Astrocyte (in vitro differentiated cells and primary cell): ENCODE measurements at places on chromosomes 3 and 15. TPM values are rescaled to one million over a fixed set of nuclear protein-coding genes. Genes with fewer than 3 reads are reported as not detected.
A peak's percentile ranks its signal among the peaks of the same experiment; 100 is the strongest.

GRCh38 chr15:71485094-71485693 is 325.2 kb upstream of the NR2E3 start:
- DNase-seq, result peak; percentile 6

- DNase-seq, result no peak
Observed at GRCh38 chr3:10383850-10384248, 62.9 kb upstream of the SEC13 start.

- DNase-seq, result no peak
Observed at GRCh38 chr15:85694091-85694490, 100.6 kb downstream of the KLHL25 start.

DNA sequence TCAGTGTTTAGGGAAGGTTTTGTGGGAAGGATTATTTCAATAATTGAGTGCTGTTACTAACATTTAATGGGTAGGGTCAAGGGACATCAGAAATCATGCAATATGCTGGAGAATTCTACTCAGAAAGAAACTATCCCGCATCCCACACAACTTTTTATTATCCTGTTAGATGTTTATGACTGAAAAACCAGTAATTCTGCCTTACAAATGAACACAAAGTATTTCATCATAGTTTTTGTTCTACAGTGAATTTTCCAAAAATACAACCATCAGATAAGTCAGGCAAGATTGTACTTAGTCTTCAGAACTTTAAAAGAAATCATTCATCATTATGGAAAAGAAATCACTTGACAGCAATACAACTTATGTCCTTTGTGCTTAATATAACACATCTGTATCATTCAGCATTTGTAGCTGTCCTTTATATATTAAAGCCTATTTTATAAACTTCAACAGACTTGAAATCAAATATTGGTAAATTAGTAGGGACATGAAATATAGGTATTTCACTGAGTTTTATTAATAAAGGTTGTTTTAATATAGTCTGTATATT is 61.9 kb downstream of the TRPM7 start:
- no peak for DNase-seq

DNA sequence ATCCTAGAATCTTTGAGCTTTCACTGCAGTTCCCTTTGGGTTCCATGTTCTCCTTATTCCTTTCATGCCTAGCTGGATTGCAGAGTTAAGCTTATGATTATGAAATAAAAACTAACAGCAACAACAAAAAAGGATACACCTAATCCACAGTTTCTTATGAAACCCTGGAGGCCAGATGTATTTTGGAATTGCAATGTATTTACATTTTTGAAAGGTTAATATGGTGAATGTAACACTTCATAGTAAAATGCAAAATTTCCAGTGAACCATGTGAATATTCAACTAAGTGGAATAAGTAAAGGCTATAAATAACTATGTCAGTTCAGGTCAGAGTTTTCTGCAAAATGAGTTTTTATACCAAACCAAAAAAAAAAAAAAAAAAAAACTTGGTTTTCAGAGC is 65.8 kb upstream of the FLNB start:
- DNase-seq, result no peak

- DNase-seq, result peak; percentile 20
Observed at GRCh38 chr3:127984241-127984975, 67.8 kb upstream of the SEC61A1 start.

DNA sequence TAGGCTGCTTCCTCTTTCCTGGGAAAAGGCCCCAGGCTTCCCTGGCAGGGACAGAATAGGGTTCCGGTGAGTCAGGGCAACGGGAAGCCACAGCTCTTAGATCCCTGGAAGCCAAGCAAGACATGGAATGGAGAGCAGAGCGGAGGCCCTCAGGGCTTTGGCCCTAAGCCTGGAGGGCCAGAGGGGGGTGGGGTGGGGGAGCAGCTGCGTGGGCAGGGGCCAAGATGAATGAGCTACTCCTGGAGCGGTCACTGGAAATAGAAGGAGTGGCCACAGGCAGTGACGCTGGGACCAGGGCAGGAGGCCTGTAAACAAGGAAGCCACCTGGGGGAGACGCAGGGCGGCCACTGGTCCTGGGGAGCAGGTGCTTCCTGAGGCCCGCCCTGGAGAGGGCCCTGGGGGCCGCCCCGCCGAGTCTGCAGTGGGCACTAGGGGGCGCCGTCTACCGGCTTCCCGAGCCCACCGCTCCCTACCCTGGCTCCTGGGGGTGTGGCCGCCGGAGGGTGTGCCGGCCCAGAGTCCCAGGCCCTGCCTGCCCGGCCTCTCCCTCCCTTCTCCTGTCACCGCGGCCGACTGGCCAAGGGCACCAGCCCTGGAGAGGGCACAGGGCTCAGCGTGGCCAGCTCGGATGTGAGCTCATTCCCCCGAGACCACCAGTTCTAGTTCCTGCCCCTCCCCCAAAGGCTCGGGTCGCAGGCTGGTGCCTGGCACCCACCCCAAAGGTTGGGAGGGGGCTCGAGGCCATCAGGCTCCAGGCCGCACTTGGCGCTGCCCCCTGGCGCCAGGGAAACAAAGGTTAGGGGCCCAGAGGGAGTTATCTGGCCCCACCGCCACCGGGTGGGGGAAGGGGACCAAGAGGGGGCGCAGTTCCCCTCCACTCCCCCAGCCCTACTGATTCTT is 12.1 kb downstream of the VPS18 start:
- DNase-seq, result peak; percentile 90

- DNase-seq, result no peak
Observed at GRCh38 chr15:98121536-98121935, 161.0 kb downstream of the ARRDC4 start.

DNA sequence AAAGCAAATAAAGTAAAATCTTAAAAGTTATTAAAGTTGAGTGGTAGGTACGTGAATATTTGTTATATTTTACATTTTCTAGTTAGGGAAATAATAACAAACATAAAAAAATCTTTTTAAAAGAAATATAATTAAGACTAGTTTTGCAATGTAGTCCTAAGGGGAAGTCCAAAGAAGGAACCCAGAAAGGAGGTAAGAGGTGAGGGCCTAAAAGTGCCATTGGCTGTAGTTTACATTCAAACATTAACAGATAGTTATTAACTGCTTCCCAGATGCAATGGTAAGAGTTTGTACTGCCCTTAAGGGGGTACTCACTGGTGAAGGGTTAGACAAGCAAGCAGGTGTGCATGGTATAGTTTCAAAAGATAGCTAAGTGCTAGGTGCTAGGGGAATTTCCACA is 79.2 kb downstream of the B3GALNT1 start:
- DNase-seq, result no peak

DNA sequence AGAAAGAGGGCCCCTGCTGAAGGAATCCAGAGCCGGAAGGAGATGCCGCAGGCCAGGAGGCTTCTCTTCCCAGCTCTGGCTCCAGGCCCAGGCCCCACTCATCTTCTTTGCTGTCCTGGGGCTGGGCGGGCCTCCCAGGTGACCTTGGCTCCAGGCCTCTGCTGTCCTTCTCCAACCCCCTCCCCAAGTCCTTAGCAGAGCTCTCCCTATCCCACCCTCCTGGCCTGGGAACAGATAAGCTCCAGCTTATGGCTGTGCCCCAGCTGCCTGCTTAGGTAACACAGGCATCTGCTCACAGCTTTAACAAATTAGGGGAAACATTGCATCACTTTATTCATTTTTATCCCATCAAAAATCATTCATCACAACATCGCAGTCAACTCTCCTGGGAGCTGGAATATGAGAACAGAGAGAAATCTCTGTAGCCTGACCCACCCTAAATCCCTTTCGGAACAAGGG is 86.9 kb downstream of the SEMA5B start:
- no peak for DNase-seq

- DNase-seq, result peak; percentile 34
Observed at GRCh38 chr15:92011611-92012367, 158.3 kb downstream of the SLCO3A1 start.

DNA sequence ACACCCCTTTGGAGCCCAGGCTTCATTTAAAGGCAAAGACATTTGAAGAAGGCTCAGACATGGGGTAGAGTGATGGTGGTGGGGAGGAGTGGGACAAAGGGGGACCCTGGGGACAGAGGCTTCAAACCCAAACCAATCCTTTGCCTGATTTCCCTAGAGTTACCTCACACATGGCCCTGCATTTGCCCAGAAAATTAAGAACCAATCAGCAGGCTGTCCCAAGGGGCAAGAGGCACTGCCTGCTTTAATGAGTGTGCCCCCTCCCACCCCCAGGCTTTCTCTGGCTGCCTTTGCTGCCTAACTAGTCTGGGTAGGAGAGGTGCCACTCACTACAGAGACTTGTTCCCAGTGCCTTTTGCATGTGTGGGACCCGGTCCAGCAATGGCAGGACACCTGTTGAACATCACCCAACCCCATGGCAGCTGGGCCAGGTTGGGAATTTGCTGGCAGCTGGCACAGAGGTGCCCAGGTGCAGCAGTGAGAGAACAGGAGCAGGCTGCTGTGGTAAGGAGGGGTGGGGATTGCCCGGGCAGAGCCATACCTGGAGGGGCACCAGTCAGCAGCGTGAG is 38.4 kb downstream of the CCDC33 start:
- no peak for DNase-seq

- no peak for DNase-seq
Observed at GRCh38 chr3:110381992-110382391, 689.6 kb upstream of the NECTIN3 start.

DNA sequence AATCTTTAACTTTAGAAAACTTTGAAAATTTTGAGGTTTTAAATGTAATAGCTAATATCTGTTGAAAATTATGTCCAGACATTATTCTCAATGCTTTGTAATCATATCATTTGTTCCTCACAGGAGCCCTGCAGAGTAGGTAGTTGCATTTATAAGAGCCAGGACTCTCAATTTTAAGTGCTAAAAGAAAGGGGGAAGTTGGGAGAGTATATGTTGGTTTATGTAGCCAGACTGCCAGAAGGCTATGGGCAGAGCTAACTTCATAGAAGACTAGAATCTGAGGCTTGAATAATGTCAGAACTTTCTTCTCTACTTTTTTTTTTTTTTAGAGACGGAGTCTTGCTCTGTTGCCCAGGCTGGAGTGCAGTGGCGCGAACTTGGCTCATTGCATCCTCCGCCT is 9.1 kb downstream of the VPS8 start:
- no peak for DNase-seq

GRCh38 chr3:57155310-57155643 is 9.9 kb downstream of the IL17RD start:
- no peak for DNase-seq

- no peak for DNase-seq
Observed at GRCh38 chr3:133445108-133445507, 45.3 kb downstream of the BFSP2 start.

- DNase-seq, result no peak
Observed at GRCh38 chr3:182807061-182807460, 13.8 kb downstream of the ATP11B start.

DNA sequence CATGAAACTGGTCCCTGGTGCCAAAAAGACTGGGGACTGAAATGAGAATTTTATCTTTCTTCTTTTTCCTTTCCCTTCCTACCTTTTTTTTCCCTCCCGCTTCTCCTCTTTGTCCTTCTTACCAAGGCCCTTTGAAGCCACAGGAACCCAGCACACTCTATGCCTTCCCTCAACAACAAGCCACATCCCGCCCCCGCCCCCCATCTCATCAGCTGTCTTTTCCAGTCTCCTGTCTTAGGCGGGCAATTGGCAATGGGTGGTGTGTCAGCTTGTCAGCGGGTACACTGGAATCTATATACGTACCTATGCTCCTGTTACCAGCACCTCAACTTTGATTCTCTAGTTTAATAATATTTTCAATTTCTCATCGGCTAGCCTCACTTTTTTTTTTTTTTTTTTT is 56.3 kb upstream of the CHD2 start:
- DNase-seq, result no peak

- no peak for DNase-seq
Observed at GRCh38 chr3:24460974-24461373, 33.7 kb downstream of the THRB start.

DNA sequence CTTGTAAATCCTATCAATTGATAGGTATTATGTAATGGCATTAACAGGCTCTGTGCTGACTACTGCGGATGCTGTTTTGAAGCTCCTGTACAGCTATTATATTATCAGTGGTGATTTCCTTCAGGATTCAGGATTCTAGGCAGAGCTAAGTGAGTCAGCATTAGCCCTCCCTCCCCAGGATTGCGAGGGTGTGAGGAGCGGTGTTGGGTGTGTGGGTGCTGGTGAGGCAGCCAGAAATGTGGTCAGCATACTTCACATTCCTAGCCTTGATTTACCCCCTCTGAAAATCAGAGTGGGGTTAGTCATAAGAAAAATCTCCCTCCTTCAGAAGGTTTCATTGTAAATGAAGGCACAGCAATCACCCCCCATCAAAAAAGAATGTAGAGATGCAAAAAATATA is 72.5 kb downstream of the SNTN start:
- peak; percentile 97 for DNase-seq

GRCh38 chr3:11845651-11846050 is 1.0 kb downstream of the TAMM41 start:
- DNase-seq, result no peak

DNA sequence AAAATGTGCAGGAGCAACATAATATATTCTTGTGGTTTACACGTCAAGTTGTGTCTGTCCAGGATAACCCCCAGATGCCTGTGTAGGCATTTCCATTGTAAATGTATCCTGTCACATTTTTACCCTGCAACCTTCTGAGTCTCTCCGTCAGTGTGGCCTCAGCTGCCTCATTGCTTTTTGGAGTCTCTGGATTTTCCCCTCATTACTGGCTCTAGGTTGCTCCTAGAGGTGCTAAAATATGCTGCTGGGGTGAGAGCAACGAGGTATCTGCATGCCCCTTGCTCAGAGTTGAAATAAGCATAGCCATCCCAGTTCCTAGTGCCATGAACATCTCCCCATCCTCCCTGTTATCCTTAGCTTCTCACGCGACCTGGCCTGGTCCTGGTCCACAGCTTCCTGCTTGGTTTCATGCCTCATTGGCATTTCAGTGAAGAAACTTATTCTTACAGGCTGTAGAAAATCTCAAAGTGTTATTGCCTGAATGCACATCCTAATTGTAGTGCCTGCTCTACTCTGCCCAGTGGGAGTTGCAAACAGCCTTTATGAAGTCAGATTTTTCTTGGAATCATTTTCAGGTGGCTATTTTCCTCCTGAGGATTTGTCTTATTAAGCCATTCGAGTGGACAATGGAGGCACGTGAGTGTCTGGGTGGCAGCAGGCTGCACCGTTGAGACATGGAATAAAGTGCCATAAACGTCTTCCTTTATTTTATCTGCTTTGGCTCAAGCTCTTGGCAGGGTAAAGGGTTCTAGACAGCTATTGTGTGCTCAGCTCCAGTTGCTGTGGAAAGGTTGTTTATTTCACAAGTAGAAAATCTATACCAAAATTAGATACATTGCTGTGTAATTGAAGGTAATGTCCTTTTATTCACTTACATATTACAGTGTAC is 33.2 kb downstream of the OXNAD1 start:
- DNase-seq, result no peak

GRCh38 chr3:13040361-13041074 is 32.7 kb downstream of the IQSEC1 start:
- no peak for DNase-seq

- DNase-seq, result no peak
Observed at GRCh38 chr15:79167776-79168175, 77.2 kb upstream of the RASGRF1 start.

The EHD4 gene
- total RNA-seq, result 46.4 and 51.4 TPM in 2 replicates

The CP gene
- total RNA-seq, result 0.48 TPM in 1 of 2 replicates, not detected in the other

The KBTBD12 gene
- not detected in 2 replicates for total RNA-seq

The LSAMP gene
- 16.0 and 16.4 TPM in 2 replicates for total RNA-seq

The TPM1 gene
- 2,922 and 3,062 TPM in 2 replicates for total RNA-seq

The CILP gene
- 1.1 and 3.6 TPM in 2 replicates for total RNA-seq

The VIPR1 gene
- total RNA-seq, result 0.68 TPM in 1 of 2 replicates, not detected in the other

The C2CD4A gene
- total RNA-seq, result not detected in 2 replicates

The ATP10A gene
- 21.1 and 36.6 TPM in 2 replicates for total RNA-seq

The ENTPD3 gene
- 0.53 and 0.75 TPM in 2 replicates for total RNA-seq

The SLC28A2 gene
- not detected in 2 replicates for total RNA-seq

The KLHL6 gene
- 0.11 and 0.14 TPM in 2 replicates for total RNA-seq

The GOLGA8O gene
- total RNA-seq, result 1.2 and 2.5 TPM in 2 replicates

The TMEM158 gene
- 11.5 and 14.1 TPM in 2 replicates for total RNA-seq

The CMTM8 gene
- 1.6 TPM in 2 replicates for total RNA-seq

The SLC24A5 gene
- total RNA-seq, result not detected in 2 replicates

The ADAMTS7 gene
- 21.4 and 25.5 TPM in 2 replicates for total RNA-seq
